ENCODE measurements at places on chromosomes 7 and 10.
A peak's percentile ranks its signal among the peaks of the same experiment; 100 is the strongest.

DNA sequence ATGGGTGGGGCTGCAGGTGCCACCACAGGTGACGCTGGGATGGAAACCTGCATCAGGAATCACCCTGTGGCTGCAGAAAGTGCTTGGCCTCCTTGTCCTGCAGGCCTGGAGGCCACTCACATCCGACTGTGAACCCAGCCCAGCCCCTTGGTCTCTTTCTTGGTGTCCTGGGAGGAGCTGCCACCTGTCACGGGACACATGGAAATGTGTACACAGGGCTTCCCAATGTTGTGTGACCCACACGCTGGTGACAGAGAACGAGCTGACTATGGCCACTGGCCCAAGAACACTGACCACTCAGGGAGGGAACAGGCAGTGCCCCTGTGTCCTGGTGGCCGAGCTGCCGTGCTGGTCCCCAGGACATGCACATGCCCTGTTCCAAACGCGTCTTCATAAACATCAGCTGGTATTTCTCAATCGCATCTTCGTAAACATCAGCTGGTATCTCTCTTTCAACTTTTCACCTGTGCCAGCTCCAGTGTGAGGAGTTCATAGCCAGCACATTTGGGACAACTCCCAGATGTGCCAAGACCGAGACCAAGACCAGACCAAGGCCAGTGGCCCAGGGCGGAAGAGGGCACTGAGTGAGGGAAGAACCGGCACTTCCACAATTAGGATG, 57.9 kb upstream of the INPP5A start:
- no peak for DNase-seq

DNA sequence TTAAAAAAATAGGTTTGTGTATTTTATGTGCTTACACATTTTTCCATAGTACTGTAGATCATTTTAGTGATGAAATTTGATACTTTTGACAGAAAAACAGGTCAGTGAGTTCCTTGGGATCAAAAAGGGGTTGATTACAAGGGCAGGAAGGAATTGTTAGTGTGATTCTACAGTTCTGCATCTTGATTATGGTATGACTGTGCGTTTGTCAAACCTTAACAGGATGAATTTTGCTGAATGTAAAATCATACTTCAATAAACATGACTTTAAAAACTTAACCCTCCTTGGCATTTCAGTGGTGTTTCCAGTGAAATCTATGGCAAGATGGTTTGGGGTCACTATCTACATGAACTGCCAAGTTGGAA, 35.6 kb upstream of the TOMM7 start:
- DNase-seq: no peak

- DNase-seq: no peak
Observed at GRCh38 chr7:106345421-106346166, 60.8 kb upstream of the NAMPT start.

GRCh38 chr10:86109421-86109820, 257.2 kb downstream of the GRID1 start:
- DNase-seq: no peak

- no peak for DNase-seq
Observed at GRCh38 chr10:131816941-131817700, 83.7 kb upstream of the PPP2R2D start.

GRCh38 chr7:130401101-130401500, 20.8 kb downstream of the CPA1 start:
- no peak for DNase-seq

DNA sequence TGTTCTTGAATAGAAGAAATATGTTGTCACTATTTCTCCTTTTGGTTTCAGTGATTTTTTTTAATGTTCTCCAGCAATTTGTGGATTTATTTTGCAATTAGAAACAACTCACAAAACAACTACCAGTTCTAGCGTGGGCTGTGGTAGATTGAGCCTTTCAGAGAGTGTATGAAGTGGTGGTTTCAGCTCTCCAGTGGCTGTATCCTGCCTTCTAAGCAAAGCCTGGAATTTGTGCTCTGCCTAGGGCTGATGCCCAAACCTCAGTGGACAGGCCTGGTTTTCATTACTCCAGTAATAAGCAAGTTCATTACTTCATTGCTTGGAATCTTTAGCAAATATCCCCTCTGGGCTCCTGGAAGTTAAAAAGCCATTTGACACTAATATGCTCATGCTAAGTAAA, 35.9 kb downstream of the APBB1IP start:
- DNase-seq: no peak

GRCh38 chr7:69198250-69198649, 400.0 kb upstream of the AUTS2 start:
- DNase-seq: no peak

DNA sequence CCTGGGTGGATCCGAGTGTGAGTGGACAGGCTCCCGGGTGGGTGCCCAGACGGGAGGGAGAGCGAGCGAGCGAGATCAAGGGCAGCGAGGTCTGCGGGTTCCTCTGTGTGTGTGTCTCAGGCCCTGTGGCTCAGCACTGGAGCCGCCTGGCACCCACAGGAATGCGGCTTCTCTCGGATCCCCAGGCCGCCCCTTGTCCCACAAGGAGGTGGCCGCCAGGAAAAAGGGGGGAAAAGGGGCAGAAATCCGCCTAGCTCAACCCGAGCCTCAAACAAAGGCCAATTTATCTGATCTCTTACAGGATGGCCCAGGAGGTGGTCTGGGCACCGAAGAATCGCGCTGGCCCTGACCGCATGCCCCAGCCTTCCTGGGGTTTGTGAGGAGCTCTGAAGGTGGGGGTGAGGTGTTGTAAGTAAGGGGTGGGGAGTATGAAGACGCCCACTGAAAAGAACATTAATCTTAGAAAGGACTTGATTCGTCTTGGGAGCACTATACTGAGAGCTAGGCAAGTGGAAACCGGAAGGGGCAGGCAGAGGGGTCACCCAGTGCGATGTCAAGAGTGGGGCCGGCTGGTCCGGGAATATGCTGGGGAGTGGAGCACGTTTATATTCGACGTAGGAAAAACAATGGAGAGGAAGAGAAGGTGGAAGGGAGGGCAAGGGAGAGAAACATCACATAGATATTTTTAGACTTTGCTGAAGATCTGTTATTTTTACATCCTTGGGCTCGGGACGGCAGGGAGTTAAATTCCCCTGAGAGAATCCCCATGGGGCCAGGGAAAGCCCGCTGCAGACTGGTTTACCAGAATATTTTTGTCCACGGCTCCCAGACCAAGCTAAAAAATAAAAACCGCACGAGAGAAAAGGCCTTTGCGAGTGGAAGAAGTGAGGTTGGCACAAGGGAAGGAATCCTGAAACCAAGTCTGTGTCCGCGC, 7.2 kb downstream of the DLX5 start:
- DNase-seq: no peak

GRCh38 chr7:139049936-139050335, 14.1 kb upstream of the ZC3HAV1L start:
- DNase-seq: no peak

DNA sequence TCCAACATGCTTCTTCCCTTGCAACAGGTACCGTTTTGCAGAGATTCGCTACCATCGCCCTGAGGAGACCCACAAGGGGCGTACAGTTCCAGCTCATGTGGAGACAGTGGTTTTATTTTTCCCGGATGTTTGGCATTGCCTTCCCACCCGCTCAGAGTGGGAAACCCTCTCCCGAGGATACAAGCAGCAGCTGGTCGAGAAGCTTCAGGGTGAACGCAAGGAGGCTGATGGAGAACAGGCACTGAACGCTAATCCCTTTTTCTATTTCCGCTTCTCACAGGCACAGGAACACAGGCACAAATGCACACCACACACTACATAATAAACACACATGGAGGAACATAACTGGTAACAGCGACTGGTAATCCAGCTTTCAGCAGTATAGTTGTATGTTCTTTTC, 35.2 kb downstream of the CCAR1 start:
- DNase-seq: no peak

GRCh38 chr10:109275960-109276359, 647.4 kb downstream of the XPNPEP1 start:
- DNase-seq: peak; percentile 70

DNA sequence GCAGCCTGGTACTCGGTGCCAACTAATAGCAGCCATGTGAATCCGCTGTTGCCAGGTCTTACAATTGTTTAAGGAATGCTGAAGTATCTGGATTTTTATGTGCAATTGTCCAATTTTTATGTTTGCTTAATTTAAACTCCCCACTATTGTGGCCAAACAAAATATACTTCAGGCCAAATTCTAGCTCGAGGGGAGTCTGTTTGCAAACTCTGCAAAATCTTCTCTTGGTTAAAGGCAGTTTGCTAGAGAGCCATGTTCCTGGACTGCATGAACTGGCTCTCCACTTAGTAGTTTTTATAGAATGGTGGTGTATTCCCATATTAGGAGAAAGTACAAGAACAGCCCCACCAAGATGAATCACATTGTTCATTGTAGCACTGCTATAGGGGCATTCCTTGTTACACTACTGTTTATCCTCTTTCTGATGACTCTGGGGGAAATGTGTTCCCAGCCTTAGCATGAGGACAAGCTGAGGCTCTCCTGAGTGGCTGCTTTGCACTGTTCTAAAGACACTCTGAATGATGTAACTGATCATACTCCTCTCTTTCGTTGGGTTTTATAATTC, 178.0 kb upstream of the GLI3 start:
- DNase-seq: no peak

GRCh38 chr7:18860221-18860620, 257.2 kb downstream of the TWIST1 start:
- DNase-seq: no peak

DNA sequence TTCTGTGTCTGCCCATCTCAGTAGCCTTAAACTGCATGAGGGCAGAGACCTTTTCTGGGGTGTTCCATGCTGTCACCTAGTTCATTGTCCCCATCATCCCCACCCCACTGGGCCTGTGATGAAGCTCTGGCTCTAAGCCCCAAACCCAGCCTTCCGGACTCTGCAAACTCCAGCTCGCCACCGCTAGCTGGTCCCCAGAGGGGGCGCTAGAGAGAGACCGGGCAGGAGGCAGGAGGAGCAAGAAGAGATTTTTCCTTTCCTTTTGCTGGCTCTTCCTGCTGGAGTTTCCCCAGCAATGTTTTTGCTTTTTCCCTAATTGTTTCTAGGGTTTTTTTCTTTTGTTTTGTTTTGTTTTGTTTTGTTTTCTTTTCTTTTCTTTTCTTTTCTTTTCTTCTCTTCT, 234.4 kb downstream of the TEX36 start:
- no peak for DNase-seq

DNA sequence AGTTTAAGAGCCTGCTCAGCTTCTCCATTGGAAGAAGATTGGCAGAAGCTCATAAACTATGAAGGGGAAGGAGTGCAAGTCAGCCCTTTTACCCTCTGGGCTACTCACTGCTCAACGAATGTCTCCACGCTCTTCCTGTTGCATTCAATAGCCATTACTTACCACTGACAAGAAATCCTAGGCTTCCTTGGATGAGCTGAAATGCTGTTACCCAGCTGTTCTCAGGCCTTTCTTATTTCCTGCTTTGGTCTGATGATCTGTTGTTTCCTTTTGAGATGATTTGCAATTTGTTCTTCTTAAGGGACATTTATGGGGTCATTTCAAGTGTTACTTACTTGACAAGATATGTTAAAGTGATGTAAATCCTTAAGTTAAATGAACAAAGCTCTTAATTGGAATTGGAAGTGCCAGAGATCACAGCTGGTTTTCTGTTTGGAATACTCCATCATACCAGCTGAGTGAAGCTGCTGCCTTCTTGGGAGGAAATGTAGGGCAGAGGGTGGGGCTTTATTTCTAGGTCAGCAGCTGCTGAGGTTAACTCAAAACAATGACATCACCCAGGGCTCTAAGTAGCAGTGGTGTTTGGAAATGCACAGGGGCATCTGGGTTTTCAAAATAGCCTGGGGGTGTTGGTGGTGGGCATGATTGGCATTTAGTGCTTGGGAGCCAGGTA, 170.0 kb downstream of the PRKCQ start:
- DNase-seq: peak; percentile 98

GRCh38 chr7:46900312-46901263, 681.3 kb downstream of the TNS3 start:
- DNase-seq: no peak

DNA sequence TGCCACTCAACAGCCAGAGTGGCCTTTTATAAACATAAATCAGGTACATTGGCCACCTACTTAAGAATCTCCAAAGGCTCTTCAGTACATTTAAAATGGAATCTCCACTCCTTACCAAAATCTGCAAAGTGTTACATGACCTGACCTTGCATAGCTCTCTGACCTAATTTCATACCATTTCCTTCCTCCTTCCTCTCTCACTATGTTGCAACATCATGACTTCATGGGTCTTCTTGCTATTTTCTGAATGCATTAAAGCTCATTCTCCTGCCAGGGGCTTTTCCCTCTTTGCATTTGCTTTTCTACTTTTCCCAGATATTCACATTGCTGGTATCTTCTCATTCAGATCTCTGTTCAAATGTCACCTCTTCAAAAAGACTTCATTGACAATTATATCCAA, 22.1 kb upstream of the PPP1R17 start:
- DNase-seq: no peak

GRCh38 chr7:139901056-139901795, 72.2 kb downstream of the TBXAS1 start:
- DNase-seq: no peak

DNA sequence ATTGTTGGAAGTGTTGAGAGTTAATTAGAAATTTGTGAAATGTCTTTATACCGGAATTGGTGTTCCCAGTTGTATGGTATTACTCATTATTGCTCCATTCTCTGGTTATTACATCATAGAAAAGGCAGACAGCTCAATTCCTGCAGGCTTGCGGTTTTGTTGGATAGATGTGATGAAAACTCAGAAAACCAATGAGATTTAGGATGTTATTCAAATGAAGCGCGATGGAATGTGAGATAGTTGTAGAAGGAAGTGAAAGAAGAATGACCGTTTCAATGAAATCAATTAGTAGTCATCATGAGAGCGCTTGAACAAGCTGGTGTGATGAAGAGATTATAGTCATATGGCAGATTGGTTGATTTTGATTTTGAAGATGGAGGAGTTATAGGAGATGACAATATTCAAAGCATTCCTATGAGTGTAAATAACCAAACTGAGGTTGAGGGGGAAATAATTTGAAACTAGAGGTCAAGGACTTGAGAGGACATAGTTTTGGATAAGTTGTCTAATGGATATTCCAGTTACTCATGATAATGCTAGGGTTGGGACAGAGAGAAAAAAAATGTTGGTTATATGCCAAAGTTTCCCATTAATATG, 991.5 kb downstream of the NRG3 start:
- DNase-seq: no peak

DNA sequence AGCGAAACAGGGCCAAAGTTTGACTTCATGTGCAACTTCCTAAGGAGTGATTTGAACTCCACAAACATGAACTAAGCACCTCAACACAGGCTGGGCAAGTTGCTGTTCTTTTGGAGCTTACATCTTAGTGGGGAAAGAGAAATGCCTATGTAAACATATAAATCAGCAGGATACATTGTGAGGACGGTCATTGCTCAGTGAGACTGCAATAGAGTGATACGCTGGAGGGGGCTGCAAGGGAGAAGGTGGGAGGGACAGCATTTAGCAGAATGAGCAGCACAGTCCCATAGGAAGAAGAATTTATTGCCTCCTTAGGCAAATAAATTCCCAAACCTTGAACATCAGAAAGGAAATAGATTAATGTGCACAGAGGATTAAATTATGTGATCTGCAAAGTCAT, 90.0 kb downstream of the EGFR start:
- no peak for DNase-seq

DNA sequence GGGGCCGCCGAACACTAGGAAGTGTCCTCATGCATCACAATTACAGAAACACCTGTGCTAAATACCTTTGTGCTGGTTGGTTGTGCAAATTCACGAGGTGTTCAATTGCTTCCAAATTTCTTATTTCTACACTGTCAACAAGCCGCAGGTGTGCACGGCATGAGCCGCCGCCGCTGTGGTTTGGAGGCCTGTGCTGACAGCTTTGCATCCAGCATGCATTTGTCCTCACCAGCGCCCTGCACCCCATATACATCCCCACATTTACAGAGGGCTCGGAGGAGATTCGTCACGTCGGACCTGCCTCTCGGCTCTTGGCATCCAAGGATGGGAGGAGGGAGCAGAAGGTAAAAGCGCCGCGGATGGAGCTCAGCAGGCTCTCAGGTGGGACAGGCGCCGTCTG, 305.3 kb upstream of the MKI67 start:
- no peak for DNase-seq

Measured in lung (tissue), 17 donors.